ENCODE measurements at places on chromosomes 6 and 20.

DNA sequence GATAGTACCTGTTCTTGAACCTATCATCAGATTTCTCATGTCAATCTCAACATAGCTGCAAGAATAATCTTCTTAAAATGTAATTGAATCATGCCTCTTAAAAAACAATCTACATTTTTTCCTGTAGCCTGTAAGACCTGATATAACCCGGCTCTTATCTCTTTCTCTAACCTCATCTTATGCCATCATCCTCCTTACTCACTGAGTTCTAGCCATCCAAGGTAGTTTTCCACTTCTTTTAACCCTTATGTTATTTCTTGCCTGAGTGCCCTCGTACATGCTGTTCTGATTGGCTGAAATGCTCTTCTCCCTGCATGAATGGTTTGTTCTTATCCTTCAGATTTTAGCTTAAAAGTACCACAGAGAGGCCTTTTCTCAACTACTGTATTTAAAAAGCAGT, 16.4 kb downstream of the SLC17A5 start:
- no peak for DNase-seq

- DNase-seq = no peak
These were observed 39.0 kb downstream of the TTLL9 start for GRCh38 chr20:31909253-31910070.

- DNase-seq = no peak
These were observed 175.5 kb downstream of the TFAP2B start for GRCh38 chr6:50993941-50994720.

DNA sequence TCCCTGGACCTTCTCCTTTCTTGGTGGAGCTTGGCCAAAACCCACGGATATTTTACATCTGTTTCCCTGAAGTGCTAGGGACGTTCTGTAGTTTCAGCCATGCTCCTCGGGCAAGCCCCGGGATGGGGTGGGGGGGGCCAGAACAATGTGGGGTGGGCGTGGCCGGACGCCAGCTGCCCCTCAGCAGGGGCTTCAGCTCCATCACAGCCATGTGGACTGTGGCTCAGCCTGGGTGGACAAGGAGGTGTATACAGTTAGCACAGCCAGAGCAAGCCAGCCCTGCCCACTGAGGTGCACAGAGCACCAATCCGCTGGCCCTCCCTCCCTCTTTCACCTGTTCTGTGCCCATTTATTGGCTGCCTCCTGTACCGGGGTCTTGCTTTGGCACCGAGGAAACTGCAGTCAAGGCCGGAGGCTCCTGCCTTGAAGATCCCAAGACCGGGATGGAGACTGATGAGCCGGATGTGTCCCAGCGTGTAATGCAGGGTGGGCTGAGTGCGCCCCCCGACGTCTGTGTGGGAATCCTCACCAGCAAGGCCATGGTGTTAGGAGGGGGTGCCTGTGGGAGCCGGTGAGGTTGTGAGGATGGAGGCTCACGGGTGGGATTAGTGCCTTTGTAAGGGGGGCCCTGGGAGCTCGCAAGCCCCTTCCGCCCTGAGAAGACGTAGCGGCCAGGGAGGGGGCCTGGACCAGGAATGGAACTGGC, 28.0 kb downstream of the FRMD1 start:
- DNase-seq = no peak

DNA sequence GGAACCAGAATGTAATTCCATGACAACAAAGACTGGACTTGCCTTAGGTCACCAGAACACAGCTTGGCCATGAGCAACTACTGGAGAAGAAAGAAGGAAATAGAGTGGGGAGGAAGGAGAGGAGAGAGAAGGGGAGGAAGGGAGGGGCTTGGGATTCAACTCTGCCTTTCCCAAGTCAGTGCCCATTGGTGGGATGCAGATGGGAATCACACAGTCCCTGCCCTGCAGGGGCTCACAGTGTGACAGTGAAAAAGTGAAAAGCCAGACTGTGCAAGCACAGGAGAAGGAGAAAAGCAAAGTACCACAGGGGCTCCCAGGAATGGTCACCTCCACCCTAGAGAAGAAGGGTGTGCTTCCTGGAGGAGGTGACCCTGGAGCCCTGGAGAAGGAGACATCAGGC, 14.0 kb downstream of the RIMS4 start:
- DNase-seq = no peak

DNA sequence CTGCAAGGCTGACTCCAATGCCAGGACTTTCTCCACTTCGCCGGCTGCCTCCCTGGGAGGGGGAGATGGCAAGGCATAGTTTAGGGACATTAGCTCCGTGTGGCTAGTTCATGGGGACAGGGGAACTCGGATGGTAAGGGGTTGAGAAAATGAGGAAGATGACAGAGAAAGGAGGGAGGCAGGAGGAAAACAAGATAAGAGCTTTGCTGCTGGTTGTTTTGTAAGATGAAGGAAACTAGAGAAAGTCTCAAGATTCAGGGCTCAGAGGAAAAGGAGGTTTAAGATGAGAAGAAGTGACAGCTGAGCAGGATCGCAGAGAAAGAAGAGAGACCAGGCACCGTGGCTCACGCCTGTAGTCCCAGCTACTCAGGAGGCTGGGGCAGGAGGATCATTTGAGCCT, 180.9 kb upstream of the RREB1 start:
- no peak for DNase-seq

- peak; percentile 30 for DNase-seq
These were observed 630.3 kb upstream of the ARID1B start for GRCh38 chr6:156146891-156147290.

DNA sequence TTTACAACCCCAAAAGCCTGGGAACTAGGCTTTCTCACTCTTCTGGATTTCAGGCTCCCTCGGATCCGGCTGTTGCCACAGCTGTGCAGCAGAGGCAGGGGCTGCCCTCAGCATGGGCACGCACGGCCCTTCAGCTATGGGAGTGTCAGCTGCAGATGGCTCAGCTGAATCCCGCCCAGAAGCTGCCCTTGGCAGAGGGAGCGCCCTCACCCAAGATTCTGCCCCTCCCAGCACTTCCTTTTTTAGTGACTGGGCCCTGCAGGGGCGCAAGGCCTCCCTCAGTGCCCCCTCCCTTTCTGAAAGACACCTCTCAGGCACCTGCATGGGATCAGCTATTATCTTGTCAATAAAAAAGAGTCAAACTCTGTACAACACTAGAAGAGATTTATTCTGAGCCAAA, 67.9 kb upstream of the THBS2 start:
- DNase-seq = no peak

GRCh38 chr6:104357928-104358327, 501.8 kb downstream of the HACE1 start:
- DNase-seq = no peak

GRCh38 chr6:75563032-75563431, 38.6 kb upstream of the SENP6 start:
- peak; percentile 73 for DNase-seq

GRCh38 chr20:9985281-9985680, 49.5 kb upstream of the ANKEF1 start:
- DNase-seq = no peak

- no peak for DNase-seq
These were observed 133.1 kb upstream of the PTPRT start for GRCh38 chr20:43322851-43323250.

- DNase-seq = no peak
These were observed 8.8 kb downstream of the ASF1A start for GRCh38 chr6:118902726-118903125.

GRCh38 chr6:126020305-126021050, 34.1 kb downstream of the TRMT11 start:
- DNase-seq = no peak

DNA sequence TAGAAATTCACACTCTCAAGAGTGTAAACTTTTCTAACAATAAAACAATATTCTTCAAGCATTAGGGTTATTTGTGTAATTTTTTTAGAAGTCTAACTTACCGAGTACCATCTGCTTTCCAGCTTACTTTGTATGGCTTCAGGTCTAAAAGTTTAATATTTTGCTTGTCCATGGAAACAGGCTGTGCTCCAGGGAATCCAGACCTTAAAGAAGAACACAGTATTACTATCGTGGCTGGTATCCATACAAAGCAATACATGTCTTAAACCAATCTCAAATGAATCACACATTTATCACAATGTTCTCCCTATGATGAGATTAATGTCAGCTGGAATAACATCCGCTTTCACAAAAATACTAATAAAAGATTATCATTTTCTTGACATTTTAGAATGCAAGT, 73.0 kb downstream of the RNGTT start:
- DNase-seq = no peak

DNA sequence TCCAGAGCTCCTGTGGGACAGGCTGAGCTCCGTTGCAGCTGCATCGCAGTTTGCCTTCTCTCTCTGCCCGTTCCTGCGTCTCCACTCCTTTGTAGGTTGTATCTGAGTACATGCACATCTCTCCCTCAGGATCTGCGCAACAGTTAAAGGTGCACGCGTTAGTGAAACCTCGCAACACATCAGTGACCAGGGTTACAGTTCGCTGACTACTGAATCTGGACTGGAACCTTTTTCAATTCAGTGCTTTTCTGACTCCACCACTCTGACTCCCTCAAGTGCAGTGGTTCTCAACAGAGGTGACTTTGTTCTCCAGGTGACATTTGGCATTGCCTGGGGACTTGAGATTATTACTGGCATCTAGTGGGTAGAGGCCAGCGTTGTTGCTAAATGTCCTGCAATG, 44.0 kb downstream of the UST start:
- no peak for DNase-seq

DNA sequence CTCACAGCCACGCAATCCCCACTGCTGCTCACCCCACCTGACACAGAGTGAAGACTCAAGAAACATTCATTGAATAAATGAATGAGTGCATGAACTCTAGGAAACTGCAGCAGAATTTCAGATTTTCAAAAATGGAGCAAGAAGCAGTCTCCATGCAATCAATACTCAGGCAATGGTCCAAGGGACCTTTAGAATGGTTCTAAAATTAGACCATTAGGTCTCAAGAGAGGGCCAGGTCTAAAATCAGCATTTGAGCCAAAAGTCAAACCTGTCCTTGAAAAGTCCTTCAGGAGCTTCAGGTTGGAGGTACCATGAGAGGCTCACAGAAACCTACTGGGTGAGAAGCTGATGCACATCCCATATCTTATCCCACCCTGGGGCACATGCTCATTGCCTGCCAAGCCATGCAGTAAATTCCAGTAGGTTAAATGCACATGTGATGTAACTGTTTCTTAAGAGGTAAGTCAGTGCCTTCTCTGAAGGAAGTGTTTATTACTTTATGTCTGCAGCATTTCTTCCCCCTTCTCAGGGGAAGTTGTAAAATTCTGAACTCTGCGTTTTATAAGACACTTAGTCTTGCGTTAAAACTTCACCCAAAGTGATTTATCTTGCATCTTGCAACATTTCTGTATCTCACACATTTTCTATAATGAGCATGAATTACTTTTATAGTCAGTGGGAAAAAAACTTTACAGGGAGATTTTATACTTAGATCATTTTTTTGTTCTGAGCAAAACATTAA, 126.6 kb downstream of the ADAT2 start:
- DNase-seq = no peak

DNA sequence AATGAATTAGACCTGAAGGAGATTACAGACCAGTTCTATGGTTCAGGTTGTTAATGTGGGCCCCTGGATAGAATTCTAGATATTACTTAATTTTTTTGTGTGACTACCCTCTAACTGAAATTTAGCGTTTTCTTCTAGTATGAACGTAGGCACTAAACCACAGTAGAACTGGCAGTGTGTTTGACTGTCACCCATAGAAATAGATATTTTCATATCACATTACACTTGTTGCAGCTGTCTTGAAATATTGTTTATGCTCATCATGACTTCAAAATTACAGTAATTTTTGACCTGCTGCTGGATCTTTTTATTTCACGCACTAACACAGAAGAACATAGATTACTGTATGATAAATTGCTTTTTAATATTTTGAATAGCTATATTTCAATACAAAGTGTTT, 31.6 kb downstream of the E2F3 start:
- no peak for DNase-seq

GRCh38 chr6:53465732-53466131, 79.2 kb downstream of the GCLC start:
- DNase-seq = peak; percentile 89

DNA sequence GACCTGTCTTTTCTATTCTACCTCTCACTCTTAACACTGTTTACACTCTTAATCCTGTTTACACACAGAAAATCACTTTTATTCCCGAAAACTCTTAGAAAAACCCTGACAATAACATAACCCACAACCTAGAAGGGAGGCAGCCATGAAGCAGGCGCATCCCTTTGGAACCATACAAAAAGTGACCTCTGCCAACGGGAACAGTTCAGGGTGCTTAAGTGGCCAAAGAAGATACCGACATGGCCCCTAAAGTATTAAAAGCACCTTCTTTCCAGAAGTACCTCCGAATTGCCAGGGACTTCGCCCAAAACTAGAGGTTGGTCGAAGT, 490 bp downstream of the MMUT start:
- DNase-seq = no peak

DNA sequence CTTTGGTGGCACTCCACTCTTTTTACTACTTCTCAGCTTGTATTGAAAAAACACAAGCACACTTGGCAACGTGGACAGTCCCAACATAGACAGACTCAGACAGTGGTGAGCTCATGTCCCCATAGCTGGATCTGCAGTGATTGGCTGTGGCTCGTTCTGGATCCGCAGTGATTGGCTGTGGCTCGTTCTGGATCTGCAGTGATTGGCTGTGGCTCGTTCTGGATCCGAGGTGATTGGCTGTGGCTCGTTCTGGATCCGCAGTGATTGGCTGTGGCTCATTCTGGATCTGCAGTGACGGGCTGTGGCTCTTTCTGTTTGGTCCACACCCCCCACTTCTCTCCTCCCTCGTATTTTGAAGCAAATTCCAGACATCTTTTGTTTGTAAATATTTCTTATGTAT, 28.0 kb downstream of the OSBPL2 start:
- no peak for DNase-seq

GRCh38 chr6:163764565-163764964, 350.0 kb downstream of the QKI start:
- no peak for DNase-seq

DNA sequence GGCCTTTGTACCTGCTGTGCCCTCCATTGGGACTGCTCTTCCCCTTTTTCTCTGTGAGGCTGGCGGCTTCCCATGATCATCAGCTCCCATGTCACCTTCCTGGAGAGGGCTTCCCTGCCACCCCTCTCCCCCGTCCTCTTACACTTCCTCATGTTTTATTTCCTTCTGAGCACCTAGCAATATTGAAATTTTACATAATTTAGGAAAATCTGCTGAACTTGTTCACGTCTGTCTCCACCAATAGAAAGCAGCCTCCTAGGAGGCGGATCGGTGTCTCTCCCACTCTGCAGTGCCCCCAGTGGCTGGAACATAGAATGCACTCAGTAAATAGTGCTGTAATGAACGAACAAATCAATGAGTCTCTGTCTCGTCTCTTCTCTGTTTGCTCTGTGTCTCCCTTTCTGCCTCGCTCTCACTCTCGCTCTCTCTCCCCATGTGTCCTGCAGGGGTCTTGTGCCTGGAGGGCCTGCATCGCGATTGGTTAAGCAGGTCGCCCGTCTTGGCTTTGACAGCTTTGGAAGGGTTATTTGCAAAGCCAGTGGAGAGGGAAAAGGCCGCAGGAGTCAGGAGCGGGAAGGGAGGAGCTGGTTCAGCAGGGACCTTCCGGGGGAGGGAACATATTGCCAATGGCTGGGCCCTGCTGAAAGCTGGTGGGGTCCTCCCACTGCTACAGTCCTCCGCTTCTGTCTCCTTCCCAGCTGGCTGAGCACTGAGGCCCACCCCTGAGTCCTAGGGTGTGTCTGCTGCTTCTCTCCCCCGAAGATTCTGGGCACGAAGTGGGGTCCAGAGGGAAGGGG, 12.1 kb upstream of the OCSTAMP start:
- peak; percentile 77 for DNase-seq

All from islet precursor cell (in vitro differentiated cells).